Activated CD4-positive, alpha-beta T cell treated with anti-CD3 and anti-CD28 coated beads, Interleukin-2, amount 50 U/mL, for 1 hour (primary cell): ENCODE measurements at places on chromosomes 2 and 18.

- no peak for DNase-seq
Measured at GRCh38 chr2:7111626-7112025, 194.4 kb downstream of the RNF144A start.

DNA sequence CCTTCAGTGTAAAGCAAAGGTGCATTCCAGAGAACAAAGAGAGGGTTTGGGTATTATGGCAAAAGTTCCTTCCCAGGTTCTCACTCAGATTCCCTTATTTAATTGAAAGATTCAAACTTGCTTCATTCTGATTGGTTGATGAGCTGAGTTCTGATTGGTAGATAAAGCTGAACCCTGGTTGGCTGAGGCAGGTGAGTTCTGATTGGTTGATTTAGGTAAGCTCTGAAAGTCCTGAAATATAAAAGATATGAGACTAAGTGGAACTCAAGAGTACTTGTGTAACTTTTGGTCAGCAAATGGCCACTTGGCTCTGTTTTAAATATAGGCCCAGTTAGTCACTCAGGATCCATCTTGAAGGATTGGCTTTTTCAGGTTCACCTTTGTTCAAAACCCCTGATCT, 99.8 kb upstream of the FBXO11 start:
- DNase-seq = no peak

GRCh38 chr2:42693013-42693615, 70.8 kb downstream of the OXER1 start:
- no peak for DNase-seq

DNA sequence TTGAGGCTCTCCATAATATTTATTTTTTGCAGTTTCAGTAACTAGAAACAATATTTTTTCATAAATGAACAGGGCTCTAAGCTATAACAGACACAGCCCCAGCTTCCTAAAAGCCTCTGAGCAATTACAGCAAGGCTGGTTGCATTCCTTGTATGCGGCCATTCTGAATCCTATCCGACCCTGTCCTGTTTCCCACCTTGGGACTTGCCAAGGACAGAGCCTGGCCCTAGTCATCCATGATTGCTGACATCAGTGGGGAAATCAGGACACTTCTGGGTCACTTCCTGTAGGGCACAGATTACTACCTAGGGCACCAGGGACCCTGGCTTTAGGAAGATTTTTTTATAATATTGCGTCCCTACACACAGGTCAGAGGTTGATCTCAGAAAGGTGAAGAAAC, 5.5 kb downstream of the TMEM177 start:
- DNase-seq = no peak

DNA sequence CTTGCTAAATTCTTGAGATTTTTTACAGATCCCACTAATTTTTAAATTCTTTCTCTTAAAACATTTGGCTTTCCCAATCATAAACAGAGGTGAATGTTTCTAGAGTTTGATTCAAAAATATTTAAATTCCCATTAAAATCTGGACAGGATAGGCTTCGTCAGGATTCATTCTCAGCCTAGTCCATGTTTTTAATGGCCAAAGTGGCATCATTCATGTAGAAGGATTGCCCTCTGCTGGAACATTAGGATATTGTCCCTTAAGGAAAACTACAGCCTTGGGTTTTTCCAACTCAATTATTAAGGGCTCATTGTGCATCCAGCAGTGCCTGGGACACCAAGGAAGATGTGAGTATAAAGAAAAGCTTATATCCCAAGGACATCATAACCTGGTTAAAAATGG, 71.7 kb downstream of the TPGS2 start:
- no peak for DNase-seq

DNA sequence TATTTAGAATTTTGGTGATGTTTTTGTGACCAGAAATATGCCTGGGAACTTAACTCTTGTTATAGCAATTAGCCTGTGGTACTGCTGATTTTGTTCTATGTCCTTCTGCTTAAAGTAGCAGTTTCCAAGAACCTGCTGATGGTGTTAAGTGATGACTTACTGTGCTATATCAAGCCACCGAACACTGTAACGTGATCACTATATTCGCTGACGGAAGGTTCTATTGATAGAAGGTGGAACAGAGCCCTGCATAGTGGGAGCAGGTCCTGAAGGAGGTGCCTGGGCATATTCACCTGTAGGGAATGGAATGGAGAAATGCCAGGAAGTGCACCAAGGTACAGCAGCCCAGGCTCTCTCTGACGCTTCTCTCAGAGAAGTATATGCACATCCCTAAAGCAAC, 76.8 kb downstream of the UXS1 start:
- DNase-seq = no peak
